Fibroblast of skin of right quadriceps (primary cell): ENCODE measurements at places on chromosomes 11 and 22.

DNA sequence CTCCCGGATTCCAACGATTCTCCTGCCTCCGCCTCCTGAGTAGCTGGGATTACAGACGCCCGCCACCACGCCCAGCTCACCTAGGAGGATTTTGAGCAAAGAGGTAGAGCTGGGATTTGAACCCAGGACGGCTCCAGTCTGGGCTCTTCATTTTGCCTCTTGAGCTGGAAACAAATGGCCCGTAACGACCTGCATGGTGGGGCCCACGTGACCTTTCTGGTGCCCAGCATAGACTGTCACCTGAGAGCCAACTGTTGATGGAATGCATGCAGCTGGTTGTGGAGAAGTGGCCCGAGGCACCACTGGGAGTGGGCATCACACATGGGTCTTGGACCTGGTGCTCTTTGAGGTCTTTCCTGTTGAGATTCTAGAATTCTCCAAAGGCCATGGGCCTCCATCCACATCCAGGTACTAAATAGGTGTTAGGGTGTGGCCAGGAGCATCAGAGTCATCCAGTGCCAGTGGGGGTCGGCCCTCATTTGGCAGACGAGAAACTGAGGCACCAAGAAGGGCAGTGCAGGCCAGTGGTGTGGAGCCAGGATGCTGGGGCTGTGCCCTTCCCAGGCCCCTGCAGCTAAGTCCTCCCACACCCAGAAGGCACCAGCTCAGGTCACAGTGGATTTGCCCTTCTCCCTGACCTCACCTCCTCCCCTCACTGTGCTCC, 3.9 kb downstream of the ATF4 start:
- DNase-seq = no peak

- no peak for DNase-seq
Measured at GRCh38 chr11:44597358-44598012, 32.0 kb downstream of the CD82 start.

DNA sequence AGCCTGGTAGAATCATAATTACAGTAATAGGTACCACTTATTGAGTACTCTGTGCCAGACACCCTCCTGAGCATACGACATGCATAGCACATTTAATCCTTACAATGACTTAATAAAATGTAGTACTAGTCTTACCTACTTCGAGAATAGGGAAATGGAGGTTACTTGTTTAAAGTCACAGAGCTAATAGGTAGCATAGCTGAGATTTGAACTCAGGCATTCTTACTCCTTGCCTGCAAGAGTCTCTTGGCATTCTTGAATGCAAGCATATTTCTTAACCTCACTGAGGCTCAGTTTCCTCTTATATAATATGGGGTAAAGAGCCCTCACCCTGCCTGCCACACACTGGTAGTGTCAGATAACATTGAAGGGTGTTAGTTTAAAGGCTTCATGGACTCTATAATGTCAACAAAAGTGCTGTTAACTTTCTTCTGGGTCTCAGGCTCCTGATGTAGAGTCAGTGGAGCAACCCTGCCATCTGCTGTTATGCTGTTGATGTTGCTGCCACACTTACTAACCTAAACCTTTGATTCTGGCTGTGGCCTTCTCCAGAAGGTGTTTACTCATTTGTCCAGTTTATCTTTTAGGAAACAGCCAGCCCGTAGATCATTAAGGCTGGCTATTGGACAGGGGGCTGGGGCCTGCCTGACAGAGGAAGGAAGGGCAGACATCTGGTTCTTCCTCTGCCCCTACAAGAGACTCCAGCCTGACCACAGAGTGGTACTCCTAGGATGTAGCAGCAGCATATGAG, 18.9 kb downstream of the LIMK2 start:
- peak; percentile 39 for DNase-seq

GRCh38 chr11:70317581-70318305, 47.3 kb downstream of the PPFIA1 start:
- DNase-seq = no peak

GRCh38 chr22:40240686-40241085, 63.0 kb downstream of the TNRC6B start:
- DNase-seq = no peak

GRCh38 chr11:120013325-120014250, 124.3 kb downstream of the TRIM29 start:
- peak; percentile 11 for DNase-seq

GRCh38 chr11:22898036-22898435, 37.8 kb upstream of the CCDC179 start:
- no peak for DNase-seq

- DNase-seq = no peak
Measured at GRCh38 chr11:20192641-20193040, 32.4 kb upstream of the DBX1 start.

DNA sequence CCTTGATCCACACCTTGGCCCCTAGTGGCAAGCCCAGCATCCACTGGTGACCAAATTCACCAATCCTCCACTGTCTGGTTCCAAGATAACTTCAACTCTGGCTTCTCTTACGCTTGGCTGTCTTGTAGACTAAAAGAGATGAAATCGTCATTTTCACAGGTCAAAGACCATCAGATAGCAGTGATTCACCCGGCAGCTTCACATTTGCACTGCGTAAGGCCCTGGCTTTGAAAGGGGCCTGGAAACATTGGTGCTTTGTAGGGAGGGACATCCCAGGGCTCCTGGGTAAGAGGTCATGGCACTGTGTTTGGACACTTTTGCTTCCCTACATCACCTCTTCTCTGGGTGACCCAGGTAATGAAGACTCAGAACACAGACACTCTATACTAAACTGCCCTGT, 30.1 kb upstream of the FADD start:
- no peak for DNase-seq

DNA sequence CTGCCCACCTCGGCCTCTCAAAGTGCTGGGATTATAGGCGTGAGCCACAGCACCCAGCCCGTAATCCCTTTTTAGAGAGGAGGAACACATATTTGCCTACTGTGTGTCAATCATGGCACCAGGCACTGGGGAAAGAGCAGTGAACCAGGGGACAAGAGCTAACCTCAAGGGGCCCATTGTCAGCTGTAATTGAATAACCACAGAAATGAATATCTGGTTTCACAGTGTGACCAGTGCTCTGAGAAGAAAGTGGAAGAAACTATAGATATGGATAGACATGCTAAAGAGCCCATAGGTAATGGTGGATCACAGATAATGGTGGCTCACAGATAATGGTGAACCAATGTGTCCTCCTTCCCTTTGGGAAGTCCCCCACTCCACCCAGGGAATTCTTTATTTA, 8.6 kb upstream of the KCTD14 start:
- DNase-seq = no peak

GRCh38 chr11:3959015-3959902, 103.8 kb downstream of the STIM1 start:
- peak; percentile 88 for DNase-seq

DNA sequence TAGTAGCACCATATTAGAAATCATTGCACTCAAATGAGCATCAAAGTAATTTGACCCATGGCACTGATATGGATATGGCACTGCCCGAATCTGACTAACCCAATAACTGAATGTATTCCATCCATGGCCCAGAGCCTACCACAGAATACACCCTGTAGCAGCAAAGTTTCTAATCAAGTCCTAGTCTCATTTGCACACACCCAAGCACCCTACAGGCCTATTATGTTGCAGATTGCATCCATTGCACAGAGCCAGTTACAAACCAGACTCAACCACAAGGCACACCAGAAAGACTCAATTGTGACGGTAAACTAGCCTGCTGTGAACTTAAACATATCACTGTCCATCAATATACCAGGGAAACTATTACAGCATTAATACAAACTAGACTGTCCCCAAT, 6.5 kb downstream of the OR52E5 start:
- no peak for DNase-seq

DNA sequence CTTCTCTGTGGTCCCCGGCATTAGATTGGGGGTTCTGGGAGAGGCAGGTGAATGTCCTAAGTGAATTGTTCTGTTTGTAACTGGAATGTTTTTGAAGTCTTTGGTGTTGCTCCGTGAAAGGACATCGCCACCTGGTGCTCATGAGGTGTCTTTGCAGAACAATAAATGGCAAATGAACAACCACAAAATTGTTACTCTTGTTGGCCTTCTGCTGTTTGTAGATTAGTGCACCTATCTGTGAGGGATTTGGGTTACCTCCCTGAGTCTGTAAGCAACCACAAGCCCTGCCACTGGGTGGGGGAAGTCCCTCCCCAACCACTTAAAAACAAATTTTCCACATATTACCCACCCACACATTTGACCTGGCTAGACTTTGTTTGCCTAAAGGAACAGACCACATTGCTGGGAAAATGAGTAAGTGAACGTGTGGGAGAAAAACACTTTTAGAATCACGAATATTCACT, 4.7 kb downstream of the MPEG1 start:
- DNase-seq = peak; percentile 50

DNA sequence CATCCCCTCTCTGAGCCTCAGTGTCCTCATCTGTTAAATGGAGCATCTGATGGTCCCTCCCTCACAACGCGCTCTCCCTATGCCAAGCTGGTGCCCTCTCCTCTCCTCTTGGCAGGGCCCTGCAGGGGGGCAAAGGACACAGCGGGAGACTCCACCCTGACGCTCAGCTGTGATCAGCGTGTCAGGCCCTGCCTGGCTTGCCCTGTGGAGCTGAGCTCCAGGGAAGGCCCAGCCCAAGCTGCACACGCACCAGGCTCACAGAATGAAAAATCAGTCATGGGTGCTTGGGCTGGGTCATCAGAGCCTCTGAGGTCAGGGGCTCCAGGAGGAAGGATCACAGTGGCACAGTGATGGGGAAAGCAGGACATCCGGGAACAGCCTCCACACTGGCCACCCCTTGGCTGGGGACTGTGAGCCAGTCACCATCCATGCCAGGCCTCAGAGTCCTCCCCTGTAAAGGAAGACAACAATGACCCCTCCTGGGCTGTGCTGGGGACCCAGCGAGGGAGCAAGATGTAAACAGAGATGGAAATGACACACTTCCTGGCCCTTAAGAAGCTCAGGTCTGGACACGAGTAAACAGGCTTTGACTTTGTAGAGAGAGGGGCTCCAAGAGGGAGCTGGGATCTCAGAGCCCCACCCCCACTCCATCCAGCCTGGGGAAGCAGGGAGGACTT, 36.6 kb downstream of the RPL3 start:
- no peak for DNase-seq

DNA sequence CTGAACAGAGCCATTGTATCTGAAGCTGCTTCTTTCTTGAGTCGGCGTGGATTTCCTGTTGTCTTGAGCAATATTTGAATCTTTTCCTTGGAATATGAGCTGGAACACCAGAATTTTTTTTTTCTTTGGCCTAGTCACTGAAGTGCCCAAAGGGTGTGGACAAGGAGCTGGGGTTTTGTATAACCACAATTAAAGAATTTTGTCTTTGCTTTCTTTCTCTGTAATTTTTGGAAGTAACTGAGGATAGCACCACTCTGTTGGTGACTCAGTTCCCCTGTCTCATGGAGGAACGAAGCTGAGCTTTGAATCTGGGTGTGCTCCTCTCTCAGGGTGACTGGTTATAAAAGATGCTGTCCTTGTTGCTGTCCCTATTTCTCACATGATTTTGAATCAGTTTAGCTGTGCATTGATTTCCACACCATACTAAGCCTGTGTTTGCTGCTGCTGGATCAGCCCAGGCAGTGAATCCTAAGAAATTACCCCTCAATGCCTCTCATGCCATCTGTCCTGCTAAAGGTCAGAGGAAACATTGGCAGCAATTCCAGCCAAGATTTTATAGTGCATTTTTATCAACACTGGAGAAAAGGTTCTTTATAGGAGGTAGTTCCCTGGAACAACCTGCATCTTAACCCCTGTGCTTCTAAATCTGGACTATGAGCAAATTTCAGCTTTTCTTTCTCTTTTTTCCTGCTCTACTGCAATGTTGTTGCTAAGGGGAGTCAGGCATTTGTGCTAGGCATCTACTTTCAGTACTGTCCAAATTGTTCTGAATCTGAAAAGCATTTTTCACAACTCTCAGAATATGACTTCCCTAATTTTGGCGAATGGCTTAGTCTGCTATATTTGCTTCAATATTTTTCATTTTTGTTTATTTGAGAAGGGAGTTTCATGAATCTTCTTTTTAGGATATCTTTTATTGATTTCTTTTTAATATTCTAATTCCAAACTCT, 540.8 kb downstream of the SOX6 start:
- no peak for DNase-seq

DNA sequence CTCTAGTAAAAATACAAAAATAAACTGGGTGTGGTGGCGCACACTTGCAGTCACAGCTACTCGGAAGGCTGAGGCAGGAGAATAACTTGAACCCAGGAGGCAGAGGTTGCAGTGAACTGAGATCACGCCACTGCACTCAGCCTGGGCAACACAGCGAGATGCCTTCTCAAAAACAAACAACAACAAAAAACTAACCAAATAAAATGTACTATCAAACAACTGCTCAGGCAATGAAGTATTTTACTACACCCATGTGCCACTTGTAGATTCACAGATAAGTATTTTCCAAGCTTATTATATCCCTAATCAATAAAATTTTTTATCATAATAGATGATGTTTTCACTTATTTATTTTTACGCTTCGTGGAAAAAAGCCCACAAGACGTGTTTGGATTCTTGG, 924 bp downstream of the C11orf65 start:
- DNase-seq = no peak

DNA sequence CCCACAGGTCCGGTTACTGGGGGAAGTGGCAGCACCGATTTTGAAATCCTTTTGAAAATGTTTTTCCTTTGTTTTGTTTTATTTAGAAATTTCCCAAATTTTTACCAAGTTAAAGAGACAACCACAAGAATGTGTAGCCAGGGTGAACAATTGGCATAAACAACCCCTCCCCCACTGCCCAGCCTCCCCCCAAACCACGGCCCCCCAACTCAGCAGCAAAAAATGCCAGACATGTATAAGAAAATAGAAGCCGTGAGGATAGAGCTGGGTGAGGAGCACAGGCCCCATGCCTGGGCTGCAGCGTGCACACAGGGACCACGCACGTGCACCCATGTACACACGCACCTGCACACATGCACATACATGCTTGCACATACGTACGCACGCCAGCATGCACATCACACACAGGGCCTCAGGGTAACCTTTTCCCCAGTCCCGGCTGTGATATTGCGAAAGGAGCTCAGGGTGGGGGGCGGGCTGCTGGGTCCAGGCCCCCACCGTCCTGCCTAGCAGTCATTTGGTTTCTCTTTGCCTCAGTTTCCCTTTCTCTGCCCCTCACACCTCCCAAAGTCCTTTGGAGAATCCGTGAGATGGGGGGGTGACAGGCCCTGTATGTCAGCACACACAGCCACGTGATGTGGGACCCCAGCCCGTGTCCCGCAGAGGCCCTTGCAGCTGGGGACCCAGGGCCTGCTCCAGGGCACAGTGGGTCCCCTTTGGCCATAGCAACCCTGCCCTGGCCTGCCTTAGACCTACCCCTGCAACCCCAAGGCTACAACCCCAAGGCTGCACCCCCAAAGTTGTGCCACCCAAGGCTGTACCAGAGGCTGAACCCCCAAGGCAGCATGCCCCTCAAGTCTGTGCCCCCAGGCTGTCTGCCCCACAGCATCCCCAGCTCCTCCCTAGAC, 42.9 kb downstream of the IGF2 start:
- peak; percentile 84 for DNase-seq
